ENCODE measurements at places on chromosomes 12 and 14.

DNA sequence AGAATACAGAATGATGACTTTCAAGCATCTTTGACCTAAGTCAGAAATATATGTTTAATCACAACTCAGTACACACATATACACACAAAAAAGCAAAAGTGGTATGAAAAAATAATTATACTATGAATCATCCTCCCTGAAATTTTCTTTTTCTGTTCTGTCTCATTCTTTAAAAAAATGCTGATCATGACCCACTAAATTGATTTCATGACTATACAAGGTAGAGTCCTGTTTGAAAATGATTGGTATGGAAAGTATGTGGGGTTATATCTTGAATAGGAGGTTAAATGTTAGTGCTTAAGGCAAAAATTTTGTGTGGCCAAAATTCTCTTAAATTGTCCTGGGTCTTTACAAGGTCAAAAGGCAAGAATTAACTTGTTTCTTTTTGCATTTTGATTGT, 80.4 kb downstream of the SUDS3 start:
- DNase-seq: peak; percentile 28

GRCh38 chr12:116325336-116325664, 47.8 kb upstream of the MED13L start:
- DNase-seq: no peak

GRCh38 chr12:55425954-55426353, at the start of gene OR6C76:
OR6C76 (plus strand) TSS chr12:55426254; CDS start chr12:55426254, 0 bp downstream.
- no peak for DNase-seq

DNA sequence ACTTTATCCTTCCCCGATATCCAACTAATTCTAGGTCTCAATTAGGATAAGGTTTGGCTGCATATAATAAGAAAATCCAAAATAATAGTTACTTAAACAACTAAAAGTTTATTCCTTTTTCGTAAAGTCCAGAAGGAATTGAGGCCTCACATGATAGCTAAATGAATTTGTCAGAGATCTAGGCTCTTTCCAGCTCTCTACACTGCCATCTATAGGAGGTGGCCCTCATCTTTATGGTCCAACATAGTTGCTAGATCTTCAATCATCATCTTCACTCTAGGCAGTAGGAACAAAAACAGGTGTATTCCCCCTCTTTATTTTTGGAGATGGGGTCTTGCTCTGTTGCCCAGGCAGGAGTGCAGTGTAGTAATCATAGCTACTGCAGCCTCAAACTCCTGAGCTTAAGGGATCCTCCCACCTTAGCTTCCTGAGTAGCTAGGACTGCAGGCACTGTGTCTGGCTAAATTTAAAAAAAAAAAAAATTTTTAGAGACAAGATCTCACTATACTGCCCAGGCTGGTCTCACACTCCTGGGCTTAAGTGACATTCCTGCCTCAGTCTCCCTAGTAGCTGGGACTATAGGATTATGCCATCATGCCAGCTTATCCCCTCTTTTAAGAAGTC, 46.5 kb upstream of the SAV1 start:
- peak; percentile 42 for DNase-seq

GRCh38 chr12:12887471-12887870, 3.9 kb upstream of the GPRC5A start:
- DNase-seq: no peak

- no peak for DNase-seq
Observed at GRCh38 chr14:101503431-101504095, 57.7 kb upstream of the DIO3 start.

DNA sequence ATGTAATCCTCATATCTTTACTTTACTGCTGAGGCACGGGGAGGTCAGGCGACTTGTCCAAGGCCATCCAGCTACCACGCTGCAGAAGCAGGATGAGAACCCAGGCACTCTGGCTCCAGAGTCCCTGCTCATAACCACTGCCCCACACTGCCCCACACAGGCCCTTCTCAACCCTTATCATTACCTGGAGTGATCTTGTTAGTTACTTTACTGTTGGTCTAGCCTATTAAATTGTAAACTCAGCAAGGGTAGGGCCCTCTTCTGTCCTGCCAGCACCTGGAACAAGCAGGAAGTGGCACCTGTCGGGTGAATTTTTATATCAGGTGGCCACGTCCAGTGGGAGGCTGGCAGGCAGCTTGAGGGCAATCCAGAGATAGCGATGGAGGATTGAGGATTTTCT, 12.2 kb downstream of the FAIM2 start:
- DNase-seq: no peak

- DNase-seq: no peak
Observed at GRCh38 chr12:98968896-98969295, 323.8 kb downstream of the APAF1 start.

Measured in fibroblast of skin of right biceps (primary cell).